ENCODE measurements at places on chromosomes 7 and 10. TPM values are rescaled to one million over a fixed set of nuclear protein-coding genes. Genes with fewer than 3 reads are reported as not detected.

The TRIM74 gene
- not detected for total RNA-seq

The CPVL gene
- 42.2 TPM for total RNA-seq

The ZC3HAV1L gene
- 15.9 TPM for total RNA-seq

The TACC2 gene
- 38.0 TPM for total RNA-seq

The DEPP1 gene
- 25.2 TPM for total RNA-seq

The NAT16 gene
- 0.40 TPM for total RNA-seq

The WASHC2A gene
- total RNA-seq: 42.9 TPM

The MORN4 gene
- 19.2 TPM for total RNA-seq

The BTBD16 gene
- 0.99 TPM for total RNA-seq

The LRRC18 gene
- 1.2 TPM for total RNA-seq

The PPP1R17 gene
- total RNA-seq: 1.8 TPM

The ANKRD7 gene
- total RNA-seq: 3.2 TPM

The SHLD2 gene
- 34.6 TPM for total RNA-seq

The NPC1L1 gene
- 0.06 TPM for total RNA-seq

The LYZL1 gene
- total RNA-seq: not detected

The EPHA1 gene
- total RNA-seq: 0.89 TPM

The STN1 gene
- total RNA-seq: 30.9 TPM

The KCP gene
- 0.40 TPM for total RNA-seq

The KEL gene
- 3.4 TPM for total RNA-seq

The DOCK1 gene
- total RNA-seq: 74.1 TPM

The SAMD8 gene
- 91.7 TPM for total RNA-seq

The TCAF2 gene
- 1.5 TPM for total RNA-seq

The TMEM140 gene
- total RNA-seq: 3.4 TPM

The MSS51 gene
- total RNA-seq: 3.9 TPM

The PDIA4 gene
- 123 TPM for total RNA-seq

The GBX1 gene
- total RNA-seq: 1.3 TPM

The ST8SIA6 gene
- 15.0 TPM for total RNA-seq

The ZNF248 gene
- total RNA-seq: 40.1 TPM

The PLAC9 gene
- 81.7 TPM for total RNA-seq

The SVOPL gene
- 0.79 TPM for total RNA-seq

The SUMF2 gene
- 125 TPM for total RNA-seq

The OR2A5 gene
- under 0.01 TPM for total RNA-seq

The SLC13A1 gene
- total RNA-seq: not detected

The VWA2 gene
- 2.0 TPM for total RNA-seq

The SYNPO2L gene
- total RNA-seq: 0.11 TPM

The SORCS1 gene
- 38.0 TPM for total RNA-seq

The CCAR1 gene
- 31.2 TPM for total RNA-seq

The AKR1C8 gene
- total RNA-seq: 0.94 TPM

Data from spinal cord (tissue), 10 donors.